ENCODE measurements at places on chromosomes 6 and 20. TPM values are rescaled to one million over a fixed set of nuclear protein-coding genes. Genes with fewer than 3 reads are reported as not detected.

DNA sequence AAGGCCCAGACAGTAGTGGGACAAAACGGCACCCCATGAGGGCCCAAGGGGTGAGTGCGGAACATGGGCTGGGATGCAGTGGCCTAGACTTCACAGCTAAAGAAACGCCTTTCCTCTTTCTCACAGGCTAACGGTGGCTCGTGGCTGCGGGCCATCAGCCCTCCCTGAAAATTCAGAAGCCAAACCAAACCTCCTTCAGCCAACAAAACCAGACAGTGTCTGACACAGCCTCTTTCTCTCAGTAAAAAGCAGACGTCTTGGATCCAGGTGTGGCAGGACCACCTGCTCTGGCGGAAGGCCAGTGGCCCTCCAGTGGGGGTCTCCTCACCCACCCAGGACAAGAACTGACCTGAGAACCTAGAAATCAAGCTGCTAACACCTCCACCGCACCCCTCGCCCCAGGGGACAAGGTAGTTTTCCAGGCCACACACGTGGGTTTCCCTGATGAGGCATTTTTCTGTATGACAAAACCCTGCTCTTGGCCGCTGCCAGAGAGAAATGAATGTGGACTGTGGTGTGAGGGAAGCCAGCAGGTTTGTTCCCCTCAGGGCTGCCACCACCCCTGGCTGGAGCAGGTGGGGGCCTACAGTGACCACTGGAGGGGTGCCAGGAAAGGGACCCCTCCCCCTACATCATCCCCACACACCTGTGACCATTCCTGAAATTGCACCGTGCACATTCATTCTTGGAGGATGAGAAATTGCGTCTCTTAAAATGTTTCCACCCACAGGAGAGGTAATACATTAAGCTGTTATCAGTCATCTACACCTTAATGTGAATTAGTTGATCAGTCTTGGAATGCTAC lies 76.8 kb upstream of the PIM1 start:
- no peaks in the 10 kb centered on the region for H3K36me3 ChIP-seq
- H3K4me3 ChIP-seq: no peak overlapping the region
- no peaks in the 10 kb centered on the region for H3K27me3 ChIP-seq
- no peak for DNase-seq
- H3K4me1 ChIP-seq: peaks cover 8% of the 10 kb centered on the region
- no peak overlapping the region for H3K27ac ChIP-seq

PRSS35 gene
- 28.9 TPM for polyA plus RNA-seq

GRCh38 chr6:10393544-10394225 lies 21.2 kb downstream of the TFAP2A start:
- H3K4me3 ChIP-seq: no peak overlapping the region
- no peak for DNase-seq
- H3K27me3 ChIP-seq: peaks cover 97% of the 10 kb centered on the region
- no peaks in the 10 kb centered on the region for H3K36me3 ChIP-seq

DNA sequence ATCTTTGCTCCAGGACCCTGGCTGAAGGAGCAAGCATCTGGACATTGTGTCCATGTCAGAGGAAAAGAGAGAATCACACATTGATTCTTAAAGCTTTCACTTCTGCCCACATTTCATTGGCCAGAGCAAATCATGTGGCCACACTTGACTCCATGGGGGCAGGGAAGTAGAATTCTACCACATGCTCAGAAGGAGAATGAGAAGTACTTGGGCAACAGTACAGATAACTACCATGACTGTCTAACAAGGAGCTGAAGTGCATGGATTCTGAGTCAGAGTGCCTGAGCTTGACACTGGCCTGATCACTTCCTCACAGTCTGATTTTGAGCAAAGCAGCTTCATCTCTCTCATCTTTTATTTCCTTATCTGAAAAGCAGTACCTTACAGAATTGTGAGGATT lies 38.6 kb downstream of the GHRH start:
- no peak overlapping the region for H3K27ac ChIP-seq
- H3K36me3 ChIP-seq: peaks cover 32% of the 10 kb centered on the region
- no peak overlapping the region for H3K4me3 ChIP-seq
- H3K4me1 ChIP-seq: peaks cover 3% of the 10 kb centered on the region
- H3K27me3 ChIP-seq: no peaks in the 10 kb centered on the region

- DNase-seq: no peak
- no peaks in the 10 kb centered on the region for H3K27me3 ChIP-seq
- no peaks in the 10 kb centered on the region for H3K4me1 ChIP-seq
- H3K4me3 ChIP-seq: no peak overlapping the region
Observed at GRCh38 chr6:24378473-24379097, 20.7 kb upstream of the DCDC2 start.

GRCh38 chr20:41927189-41927588 lies 309.0 kb upstream of the CHD6 start:
- no peak for DNase-seq
- H3K4me1 ChIP-seq: no peaks in the 10 kb centered on the region
- H3K27ac ChIP-seq: no peak overlapping the region
- H3K27me3 ChIP-seq: no peaks in the 10 kb centered on the region
- H3K36me3 ChIP-seq: no peaks in the 10 kb centered on the region
- H3K4me3 ChIP-seq: no peak overlapping the region

Data from spinal cord (tissue), 10 donors.